WTC11 (cell line): ENCODE measurements at places on chromosomes 3 and 15. TPM values are rescaled to one million over a fixed set of nuclear protein-coding genes. Genes with fewer than 3 reads are reported as not detected.
A peak's percentile ranks its signal among the peaks of the same experiment; 100 is the strongest.

ABI3BP gene
- 0.18 to 0.74 TPM (median 0.39 TPM) in 3 replicates for total RNA-seq

DNA sequence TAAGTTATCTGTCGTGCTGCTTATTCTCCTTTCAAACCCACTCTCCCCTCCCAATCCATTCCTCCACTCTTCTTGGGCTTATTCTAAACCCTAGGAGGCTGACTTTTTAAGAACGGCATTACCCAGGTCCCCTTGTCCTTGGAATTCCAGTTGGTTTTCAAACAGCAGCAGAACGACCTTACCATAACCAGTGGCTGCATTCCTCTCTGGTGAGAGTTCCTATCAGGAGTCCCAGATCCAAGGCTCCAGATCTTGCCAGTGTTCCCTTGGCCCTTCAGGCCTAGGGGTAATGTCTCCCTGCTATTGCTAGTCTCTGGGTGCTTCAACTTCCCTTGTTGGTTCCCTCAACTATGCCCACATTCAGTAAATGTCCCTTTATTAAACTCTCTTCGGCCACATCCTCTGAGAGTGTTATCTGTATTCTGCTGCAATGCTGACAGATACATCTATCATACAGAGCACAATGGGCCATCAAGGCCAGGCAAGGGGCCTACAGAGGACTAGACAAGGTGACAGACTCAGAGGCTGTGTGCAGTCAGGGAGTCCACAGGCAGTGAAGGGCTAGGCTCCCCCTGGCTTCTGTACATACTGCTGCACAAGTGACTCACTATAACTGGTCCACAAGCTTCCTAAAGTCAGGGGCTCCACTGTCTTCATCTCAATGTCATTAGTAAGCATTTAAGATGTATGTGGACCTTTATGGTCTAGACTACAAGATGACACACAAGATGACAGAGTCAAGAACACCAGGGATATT, 10.1 kb downstream of the LYSMD2 start:
- DNase-seq: no peak

UBAP1L gene
- 2.0 to 2.9 TPM (median 2.2 TPM) in 3 replicates for total RNA-seq

- no peak for DNase-seq
These were observed 21.3 kb upstream of the LRRC58 start for GRCh38 chr3:120370463-120370862.

DNA sequence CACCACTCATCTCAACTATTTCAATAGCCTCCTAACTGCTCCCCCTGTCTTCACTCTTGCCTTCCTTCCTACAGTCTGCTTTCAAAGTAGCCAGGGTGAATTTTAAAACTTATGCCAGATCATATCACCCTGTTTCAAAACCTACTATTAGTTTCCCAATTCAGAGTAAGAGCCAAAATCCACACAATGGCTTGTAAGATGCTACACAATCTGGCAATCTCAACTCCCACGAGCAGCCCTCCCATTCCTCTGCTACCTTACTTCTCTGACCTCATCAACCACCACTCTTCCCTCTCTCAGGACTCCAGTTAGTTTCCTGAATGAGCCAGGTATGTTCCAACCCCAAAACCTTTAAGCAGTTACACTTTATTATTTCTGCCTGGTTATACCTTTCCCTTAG, 62.5 kb downstream of the VPS13C start:
- no peak for DNase-seq

ZMYND10 gene
- total RNA-seq: 0.46 to 0.80 TPM (median 0.74 TPM) in 3 replicates

- DNase-seq: no peak
These were observed 126.5 kb downstream of the ADAMTS17 start for GRCh38 chr15:100215031-100215842.

GRCh38 chr15:98875309-98875708, 132.3 kb downstream of the PGPEP1L start:
- no peak for DNase-seq

GRCh38 chr15:66138892-66139590, 114.5 kb downstream of the MEGF11 start:
- DNase-seq: no peak

DNA sequence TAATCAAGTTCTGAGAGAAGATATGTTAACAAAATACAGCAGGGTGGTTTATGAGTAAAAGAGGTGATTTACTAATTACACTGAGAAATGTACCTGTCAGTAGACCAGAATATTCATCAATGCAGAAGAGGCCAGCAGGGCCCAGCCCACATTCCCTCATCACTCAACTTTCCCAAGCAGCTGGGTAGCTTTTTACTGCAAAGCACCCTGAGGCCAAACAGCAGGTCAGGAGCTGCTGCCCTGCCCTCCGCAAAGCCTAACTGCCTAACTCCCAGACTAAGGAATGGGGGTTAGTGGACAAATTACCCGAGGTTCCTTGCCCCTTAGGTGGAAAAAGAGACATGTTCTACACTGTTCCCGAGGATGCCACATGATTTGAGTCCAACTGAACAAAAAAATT, 108.2 kb downstream of the TBL1XR1 start:
- peak; percentile 29 for DNase-seq

DNA sequence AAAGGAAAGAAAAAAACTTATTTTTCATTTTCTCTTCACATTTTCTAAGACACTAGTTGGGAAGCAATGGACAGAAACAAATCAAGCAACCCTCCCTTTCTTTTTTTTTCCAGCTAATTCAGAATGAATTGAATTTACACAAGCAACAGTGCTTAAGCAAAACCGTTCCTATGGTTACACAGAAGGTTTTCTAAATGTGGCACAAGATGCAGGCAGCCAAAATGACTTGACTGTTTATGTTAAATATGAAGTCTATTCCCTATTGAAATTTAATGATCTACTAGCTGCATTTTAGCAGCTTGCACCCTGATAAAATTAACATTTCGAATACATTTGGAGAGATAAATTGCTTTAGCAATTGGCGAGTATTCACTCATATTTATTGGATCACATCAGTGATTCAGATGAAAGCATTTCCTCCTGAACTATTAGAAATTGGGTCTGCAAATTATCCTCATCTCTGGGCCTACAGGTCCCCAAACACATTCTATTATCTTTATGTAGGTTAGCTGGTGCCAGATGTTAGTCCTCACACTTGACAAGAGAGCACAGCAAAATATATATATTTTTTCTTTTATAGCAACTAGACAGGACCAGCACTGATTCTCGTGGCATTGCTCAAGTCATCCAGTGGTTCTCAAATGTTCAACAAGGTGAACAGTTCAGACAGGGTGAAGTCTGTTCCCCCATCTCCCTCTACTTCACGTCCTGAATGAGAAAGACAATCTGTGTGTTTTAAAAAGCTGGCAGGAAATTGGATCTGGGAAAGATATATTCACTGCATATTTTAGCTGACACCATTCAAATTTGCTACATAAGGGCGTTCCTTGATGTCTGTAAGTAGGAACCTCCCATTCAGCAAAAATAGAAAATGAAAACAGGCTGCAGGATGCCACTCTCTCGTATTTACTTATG, 463.6 kb upstream of the KCNMB2 start:
- DNase-seq: no peak

SLC12A1 gene
- total RNA-seq: 0.15 to 0.39 TPM (median 0.39 TPM) in 3 replicates

- DNase-seq: no peak
These were observed 259.2 kb downstream of the GBE1 start for GRCh38 chr3:81502236-81502635.

AGBL1 gene
- total RNA-seq: 0.07 TPM in 1 of 3 replicates, not detected in the others

DNA sequence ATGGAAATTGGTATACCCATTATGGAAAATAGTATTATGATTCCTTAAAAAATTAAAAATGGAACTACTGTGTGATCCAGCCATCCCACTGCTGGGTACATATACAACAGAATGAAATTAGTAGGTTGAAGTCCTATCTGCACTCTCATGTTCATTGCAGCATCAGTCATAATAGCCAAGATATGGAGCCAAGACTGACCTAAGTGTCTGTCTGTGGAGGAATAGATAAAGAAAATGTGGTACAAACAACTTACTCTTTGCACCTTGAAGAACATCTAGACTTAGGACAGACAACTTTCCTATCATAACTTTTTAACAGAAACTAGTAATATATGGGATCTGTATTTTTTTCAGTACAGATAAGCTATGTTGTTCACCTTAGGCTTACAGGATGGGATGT, 30.0 kb upstream of the PPARG start:
- no peak for DNase-seq

FAM3D gene
- 0.53 to 0.66 TPM (median 0.66 TPM) in 3 replicates for total RNA-seq

DNA sequence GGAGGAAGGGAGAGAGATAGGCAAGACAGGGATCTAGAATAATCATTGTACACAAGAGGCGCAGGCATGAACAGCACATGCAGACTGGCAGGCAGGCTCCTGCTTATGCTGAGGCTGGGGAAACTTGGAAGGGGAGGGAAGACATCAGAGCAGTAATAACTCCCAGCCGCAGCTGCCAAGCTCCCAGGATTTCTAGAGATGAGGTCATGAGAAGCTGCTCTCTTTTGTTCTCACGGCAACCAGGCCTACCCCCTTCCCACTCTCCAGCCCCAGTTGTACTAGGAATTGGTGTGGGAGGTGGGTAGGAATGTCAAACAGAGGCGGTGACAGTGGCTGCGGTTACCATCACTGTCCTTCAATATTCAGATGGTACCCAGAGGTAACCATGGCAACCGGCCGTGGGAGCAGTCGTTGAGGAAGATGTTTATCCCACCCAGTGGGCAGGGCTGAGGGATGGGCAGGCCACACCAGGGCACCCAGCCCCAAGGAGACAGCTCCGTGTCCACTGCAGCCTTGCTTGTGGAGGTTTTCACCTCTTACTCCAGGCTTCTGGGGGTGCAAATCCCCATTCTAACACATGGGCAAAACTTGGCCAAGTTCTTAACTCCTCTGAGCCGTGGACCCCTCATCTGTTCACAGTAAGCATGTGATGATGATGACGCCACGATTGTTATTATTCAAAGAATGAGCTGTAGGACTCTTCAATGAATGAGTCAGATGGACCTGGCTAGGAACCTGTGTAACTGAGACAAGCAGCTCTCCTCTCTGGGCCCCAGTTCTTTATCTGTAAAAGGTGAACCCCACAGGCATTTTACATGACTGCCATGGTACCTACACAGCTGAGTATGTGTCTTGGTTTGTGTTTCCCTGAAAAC, 360.8 kb upstream of the PROK2 start:
- no peak for DNase-seq

- DNase-seq: no peak
These were observed 450.3 kb upstream of the THRB start for GRCh38 chr3:24944805-24945520.

CCDC39 gene
- 0.44 to 0.98 TPM in 2 of 3 replicates, not detected in the other for total RNA-seq
